Glomerular endothelial cell (primary cell): ENCODE measurements at places on chromosomes 7 and 10. TPM values are rescaled to one million over a fixed set of nuclear protein-coding genes. Genes with fewer than 3 reads are reported as not detected.

The SUGCT gene
- total RNA-seq, result 3.1 and 4.3 TPM in 2 replicates

The CYP2E1 gene
- total RNA-seq, result 0.64 TPM in 1 of 2 replicates, not detected in the other

GRCh38 chr7:77570330-77571011 is 33.4 kb downstream of the PTPN12 start:
- no peak for DNase-seq

DNA sequence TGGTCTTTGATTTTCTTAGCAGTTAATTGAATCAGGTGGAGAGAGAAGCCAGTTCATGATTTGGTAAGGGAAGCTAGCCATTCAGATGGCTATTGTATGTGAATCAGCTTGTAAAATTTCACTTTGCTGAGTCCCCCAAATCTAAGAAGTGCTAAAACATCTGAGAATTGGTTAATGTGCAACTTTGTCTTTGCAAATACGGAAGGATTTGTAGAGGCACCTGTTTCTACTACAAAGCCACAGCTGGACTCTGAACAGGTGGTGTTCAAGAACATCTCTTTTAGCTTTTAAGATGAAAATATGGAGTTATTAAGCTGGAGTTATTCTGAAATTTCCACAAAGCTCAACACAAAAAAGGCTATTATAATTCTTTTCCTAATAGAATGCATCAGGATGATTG is 132.6 kb downstream of the VPS50 start:
- no peak for DNase-seq

- DNase-seq, result no peak
These were observed 350.0 kb downstream of the FGFR2 start for GRCh38 chr10:121248266-121248665.

- DNase-seq, result no peak
These were observed 995 bp upstream of the CLDN3 start for GRCh38 chr7:73770860-73771670.

- no peak for DNase-seq
These were observed 469.6 kb upstream of the LRRN3 start for GRCh38 chr7:110621289-110621688.

GRCh38 chr10:132394936-132395703 is 1.9 kb upstream of the PWWP2B start:
- DNase-seq, result no peak
